NK-92 treated with Interleukin-12 subunit alpha and Interleukin-12 subunit beta, amount 100 ng/mL, for 24 hours (cell line): ENCODE measurements at places on chromosomes 1 and 21.

- no peak for DNase-seq
Observed at GRCh38 chr1:116882866-116883265, 26.9 kb upstream of the PTGFRN start.

DNA sequence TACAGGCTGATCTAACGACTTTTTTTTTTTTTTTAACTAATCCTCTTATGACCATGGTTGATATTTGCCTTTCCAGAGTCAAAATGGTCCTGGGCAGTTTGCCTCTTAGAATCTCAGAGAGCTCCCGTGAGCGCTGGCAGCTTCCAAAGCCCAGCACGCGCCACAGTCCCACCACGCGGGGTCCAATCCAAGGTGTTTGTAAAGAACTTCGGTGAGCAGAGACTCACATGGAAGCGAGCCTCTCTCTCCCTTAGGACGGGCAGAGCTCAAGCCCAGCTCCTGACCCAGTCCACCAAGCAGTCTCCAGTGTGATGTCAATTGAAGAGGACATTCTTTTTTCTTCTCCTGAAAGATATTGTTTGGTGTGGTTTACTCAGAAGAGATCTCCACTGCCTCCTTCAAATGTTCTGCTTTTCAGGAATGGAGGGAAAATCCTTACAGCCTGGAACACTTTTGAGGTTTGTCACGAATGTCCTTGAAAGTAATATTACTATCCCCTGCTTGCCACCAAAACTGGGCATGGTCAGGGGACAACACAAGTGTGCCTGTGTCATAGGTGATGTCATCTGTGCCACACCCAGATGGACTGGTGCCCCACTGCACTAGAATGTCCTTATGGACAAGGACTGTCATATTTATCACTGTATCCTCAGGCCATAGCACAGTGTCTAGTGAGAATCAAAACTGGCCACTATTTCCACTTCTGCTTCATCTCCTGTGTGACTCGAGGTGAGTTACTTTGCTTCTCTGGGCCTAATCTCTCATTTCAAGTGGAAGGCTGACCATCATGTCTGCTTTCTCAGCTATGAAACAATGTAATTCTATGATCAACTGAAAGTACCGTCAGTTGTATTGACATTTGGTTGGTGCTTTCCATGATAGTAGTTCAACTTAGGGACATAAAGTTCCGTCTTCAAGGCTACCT lies 97.4 kb upstream of the EDEM3 start:
- DNase-seq = no peak

- no peak for DNase-seq
Observed at GRCh38 chr1:154237880-154238506, 17.2 kb downstream of the UBAP2L start.

- DNase-seq = no peak
Observed at GRCh38 chr21:31786164-31786920, 54.4 kb upstream of the SCAF4 start.

DNA sequence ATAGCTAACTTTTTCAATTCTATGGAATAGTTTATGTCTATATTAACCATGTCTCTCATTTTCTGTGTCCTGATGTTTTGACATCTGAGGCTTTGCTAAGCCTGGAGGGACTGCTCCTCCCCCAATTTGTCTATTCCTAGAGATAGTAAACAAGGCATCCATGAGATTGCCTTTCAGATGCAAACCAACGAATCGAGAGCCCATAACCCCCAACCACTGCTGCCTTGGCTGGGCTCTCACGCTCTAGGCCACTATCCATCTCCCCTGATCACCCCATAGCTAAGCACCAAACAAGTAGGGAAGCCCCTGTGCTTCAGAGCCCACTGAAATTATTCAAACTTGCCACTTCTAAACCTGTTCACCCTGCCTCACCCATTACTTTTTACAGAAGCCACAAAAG lies 437.7 kb downstream of the SETD4 start:
- no peak for DNase-seq

- DNase-seq = no peak
Observed at GRCh38 chr1:36091698-36092097, 3.0 kb downstream of the ADPRS start.

DNA sequence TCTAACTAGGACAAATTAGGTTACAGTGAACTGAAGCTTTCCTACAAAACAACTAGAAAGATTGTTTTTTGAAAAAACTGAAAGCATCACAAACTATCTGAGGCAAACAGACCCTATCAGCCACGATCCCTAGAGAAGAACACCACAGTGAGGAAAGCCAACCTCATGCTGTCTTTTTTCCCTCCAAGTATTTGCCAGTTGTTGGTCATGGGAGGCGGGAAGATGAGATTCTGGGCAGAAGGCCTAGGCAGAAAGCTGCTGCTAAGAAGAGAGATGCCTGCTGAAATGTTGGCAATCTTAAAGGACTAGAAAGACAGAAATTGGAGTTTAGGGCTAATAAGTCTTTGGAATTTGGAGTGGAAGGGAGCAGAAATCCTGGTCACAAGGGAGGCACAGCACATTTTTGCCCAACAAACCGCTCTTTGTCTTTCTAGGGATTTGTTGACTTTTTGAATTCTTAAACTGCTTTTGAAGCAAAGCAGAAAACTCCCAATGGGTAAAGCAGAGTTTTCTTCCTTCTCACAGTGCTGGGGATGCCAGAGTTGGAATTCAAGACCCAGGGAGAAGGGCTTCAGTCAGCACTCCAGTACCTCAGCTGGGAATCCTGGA lies 83.9 kb downstream of the MT1HL1 start:
- DNase-seq = no peak

DNA sequence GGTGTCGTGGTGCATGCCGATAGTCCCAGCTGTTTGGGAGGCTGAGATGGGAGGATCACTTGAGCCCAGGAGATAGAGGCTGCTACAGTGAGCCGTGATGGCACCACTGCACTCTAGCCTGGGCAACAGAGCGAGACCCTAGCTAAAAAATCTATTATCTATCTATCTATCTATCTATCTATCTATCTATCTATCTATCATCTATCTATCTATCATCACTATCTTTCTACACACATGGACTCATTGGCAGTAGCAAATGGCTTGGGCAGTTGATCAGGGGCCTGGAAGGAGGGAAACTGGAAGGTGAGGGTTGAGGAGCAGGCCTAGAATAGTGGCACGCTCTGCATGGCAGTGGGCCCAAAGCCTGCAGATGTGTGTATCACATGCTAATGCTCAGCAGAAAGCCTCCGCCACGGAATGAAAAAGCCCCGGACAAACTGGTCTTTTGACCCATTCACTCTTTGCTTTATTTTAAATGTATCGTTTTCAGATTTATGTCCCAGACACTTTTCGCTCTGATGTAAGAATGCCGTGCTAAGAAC lies 7.3 kb upstream of the HUNK start:
- DNase-seq = no peak

DNA sequence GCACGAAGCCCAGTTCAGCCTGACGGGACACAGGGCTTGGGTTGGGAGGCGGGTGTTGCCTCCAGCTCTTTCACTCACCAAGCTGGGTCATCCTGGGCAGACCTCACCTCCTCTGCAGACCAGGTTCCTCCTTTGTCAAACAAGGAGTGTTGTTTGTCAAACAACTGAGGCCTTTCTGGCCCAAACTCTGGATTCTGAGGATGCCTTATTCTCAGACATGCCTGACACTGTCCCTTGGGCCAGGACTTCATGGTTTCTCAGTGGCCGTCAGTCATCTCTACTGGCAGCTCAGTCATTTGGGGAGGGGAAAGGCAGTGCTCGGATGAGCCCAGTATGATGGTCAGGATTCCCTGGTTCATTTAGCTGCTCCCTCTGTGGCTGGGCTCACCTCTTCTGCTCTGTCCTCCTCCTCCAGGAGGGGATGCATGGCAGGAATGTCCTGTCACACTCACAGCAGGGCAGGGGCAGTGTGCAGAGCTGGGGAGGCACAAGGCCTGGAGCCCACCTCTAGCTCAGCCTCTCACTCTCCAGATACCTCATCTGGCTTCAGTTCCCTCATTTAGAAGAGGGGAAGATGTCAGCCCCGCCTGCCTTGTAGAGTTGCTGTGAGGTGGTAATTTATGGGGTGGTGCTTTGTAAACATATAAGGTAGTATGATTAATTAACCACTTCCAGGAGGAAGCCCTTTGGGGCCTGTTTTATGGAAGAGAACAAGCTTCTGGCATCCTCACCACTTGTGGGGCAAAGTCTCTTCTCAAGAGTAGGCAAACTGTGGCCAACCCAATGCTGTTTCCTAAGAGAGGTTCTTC lies 20.6 kb downstream of the SLC2A1 start:
- DNase-seq = peak; percentile 40

DNA sequence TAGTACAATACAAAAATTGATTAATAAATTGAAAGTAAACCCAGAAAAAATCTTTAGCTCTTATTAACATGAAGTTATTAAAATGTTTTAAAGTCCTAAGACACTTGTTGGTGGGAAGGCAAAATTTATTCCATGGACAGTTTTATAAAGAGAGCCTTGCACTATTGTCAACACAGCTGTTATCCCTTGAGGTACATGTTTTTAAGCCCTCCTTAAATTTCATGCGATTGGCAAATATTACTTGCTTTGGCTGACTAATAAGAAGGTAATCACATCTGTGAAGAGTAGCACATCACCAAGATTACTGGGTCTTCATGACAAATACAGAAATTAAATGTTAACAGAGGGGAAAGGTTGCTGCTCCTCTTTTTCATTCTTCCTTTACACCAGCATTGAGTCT lies 611.1 kb downstream of the BRINP3 start:
- no peak for DNase-seq

- DNase-seq = no peak
Observed at GRCh38 chr1:89922911-89923310, 72.0 kb upstream of the ZNF326 start.

- DNase-seq = no peak
Observed at GRCh38 chr1:85603086-85603880, 22.7 kb downstream of the CCN1 start.

- no peak for DNase-seq
Observed at GRCh38 chr1:203026031-203026665, at the start of gene PPFIA4. Gene PPFIA4 (plus strand): TSS chr1:203026491. CDS start chr1:203039009, 12,518 bp downstream.

DNA sequence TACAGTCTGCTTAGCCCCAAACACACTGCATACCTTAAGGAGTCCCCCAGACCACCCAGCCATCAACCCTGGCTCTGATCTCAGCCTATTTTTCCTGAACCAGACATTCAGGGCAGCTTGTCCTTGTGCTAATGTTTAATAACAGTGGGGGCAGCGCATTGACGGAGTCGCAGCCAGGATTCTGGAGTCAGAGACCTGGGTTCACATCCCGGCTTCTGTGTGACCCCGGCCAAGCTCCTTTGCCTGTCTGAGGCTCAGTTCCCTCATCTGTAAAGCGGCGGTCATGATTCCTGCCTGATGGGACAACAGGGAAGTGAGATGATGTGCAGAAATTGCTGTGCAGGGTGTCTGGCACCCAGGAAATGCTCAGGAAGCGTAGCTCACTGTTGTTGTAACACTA lies 63.1 kb downstream of the MATN1 start:
- no peak for DNase-seq

GRCh38 chr1:239858057-239858456 lies 233.6 kb upstream of the FMN2 start:
- DNase-seq = no peak

DNA sequence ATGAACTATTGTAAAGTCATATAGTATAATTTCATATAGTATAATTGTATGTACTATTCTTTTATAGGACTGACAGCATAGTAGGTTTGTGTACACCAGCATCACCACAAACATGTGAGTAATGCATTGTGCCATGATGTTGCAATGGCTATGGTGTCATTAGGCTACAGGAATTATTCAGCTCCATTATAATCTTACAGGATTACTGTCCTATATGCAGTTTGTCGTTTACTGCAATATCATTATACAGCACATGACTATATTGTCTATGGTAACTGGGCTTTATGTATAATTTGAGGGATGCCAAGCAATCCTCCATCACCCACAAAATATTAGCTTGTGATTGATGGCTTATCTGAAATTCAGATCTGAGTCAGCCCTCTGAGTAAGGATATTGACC lies 54.2 kb upstream of the PBX1 start:
- no peak for DNase-seq

DNA sequence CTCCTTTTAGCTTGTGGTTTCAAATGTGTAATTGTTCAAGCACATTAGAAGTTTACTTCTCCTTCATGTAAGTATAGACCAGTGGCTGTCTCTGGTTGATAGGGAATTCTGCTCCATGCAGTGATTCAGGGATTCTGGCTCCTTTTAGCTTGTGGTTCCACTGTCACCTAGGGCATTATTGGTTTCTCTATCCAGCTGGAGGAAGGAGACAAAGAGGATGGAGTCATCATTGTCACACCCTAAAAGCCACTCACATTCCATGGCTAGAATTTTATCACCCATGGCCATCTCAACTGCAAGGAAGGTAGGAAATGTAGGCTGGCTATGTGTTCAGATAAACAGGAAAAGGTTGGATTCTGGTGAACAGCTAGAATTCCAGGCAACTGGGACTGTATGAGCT lies 131.2 kb downstream of the URB2 start:
- DNase-seq = no peak

DNA sequence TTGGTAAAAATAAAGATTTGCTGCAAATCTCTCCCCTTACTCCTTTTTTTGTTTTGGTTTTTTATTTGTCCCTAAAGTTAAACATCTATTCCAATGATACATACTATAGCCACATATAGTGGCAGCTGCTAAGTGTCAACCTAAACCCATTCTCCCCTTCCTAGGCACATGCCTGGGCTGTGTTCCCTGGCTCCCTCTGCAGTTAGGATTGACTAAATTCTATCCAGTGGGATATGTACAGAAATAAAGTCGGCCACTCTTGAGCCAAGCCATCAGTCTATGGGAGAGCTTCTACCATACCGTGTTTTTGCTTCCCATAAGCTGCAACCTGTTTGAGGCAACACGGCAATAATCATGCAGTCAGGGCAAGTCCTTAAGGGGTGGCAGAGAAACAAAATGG lies 23.6 kb downstream of the MCOLN3 start:
- no peak for DNase-seq

DNA sequence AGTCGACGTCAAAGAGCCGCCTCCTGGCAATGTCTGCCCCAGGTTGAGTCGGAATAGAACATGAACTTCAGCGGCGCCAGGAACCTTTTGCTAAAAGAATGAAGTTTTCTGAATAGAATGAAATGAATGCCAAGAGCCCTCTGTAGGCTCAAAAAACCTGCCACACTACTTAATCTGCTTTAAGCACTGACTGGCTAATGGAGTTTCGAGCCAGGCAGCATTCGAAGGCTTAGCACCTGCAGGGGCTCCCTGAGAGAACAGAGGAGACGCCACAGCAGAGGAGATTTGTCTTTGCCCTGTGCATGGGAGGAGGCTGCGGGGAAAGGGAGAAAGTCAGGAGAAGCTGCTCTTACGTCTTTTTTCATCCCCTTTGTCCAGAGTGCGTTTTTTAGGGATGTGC lies 641.7 kb downstream of the AJAP1 start:
- DNase-seq = no peak
